ENCODE measurements at places on chromosomes 11 and 22.
A peak's percentile ranks its signal among the peaks of the same experiment; 100 is the strongest.

- peak; percentile 84 for DNase-seq
Measured at GRCh38 chr11:61899146-61899841, 7.9 kb upstream of the FADS3 start.

- no peak for DNase-seq
Measured at GRCh38 chr11:132464003-132464342, 1068.3 kb downstream of the OPCML start.

DNA sequence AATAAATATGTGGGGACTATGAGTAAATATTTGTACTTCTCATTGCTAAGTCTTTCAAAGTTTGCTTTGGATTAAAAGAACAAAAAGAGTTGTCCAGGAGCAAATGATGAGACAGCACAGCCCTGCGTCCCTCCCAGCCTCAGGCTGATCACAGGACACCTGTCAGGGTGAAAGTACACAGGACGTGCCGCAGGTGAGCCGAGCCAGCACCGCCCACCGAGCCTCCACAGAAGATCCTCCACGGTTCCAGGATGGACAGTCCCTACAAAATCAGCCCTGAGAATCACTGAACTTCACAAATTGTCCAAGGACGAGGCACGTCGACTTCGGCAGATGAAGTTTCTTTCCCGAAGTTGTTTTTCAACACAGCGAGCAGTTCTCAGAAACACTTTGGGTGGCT, 661.5 kb downstream of the BRD1 start:
- DNase-seq = no peak

DNA sequence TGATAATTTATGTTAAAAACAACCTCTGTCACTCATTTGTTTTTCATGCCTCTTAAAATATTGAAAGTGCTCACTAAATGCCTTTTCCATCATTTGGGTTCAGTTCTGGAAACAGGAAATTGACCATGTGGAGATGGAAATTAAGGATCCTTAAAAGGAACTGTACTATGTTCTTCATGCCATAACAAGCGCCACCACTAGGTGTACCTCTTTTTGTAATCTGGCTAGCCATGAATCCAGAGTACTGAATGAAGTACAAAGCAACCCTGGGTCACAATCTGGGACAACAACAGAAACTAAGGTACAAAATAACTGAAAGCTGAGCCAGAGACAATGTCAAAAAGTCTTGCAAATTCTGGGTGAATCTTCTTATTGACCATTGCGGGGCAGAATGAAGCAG, 559.1 kb downstream of the FAM181B start:
- no peak for DNase-seq

DNA sequence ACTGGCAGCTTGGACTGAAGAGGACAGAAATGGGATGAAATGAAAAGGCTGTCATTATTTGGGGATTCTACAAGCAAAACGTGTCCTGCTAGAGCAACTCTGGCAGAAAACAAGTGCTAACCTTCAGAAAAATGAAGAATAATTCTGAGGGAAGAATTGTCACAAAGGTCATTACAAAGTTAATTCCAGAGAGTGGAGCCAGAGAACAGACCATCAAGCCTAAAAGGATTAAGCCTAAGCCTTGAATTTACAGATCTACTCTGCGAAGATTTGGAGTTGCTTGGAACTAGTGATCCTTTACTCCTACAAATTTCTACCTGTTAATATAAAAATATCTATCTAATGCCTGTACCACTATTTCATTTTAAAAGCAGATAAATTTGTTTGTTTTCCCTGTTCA, 1077.3 kb upstream of the CNTN5 start:
- no peak for DNase-seq

DNA sequence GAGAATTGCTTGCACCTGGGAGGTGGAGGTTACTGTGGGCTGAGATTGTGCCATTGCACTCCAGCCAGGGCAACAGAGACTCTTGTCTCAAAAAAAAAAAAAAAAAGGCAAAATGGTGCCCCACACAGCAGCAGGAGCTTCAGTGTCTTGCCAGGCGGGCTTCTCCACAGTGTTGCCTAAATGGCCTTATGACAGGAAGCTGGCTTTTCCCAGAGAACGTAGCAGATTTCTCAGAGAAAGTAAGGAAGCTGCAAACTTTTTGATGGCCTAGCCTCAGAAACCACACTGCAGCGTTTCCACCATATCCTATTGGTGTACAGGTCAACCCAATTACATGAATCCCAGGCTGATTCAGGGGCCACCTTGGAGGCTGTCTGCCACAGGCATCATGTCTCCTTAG, 12.7 kb upstream of the SPDYC start:
- DNase-seq = no peak

DNA sequence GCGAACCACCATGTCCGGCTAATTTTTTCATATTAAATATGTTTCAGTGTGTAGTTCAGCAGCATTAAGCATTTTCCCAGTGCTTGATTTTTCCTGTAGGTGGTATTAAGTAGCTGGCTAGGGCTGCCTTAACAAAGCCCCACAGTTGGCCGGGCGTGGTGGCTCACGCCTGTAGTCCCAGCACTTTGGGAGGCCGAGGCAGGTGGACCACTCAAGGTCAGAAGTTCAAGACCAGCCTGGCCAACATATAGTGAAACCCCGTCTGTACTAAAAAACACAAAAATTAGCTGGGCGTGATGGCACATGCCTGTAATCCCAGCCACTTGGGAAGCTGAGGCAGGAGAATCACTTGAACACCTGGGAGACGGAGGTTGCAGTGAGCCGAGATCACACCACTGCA, 33.5 kb upstream of the TOLLIP start:
- no peak for DNase-seq

GRCh38 chr22:17897426-17897825, 123.2 kb upstream of the BID start:
- DNase-seq = no peak

GRCh38 chr11:43853781-43854180, 26.9 kb upstream of the ALKBH3 start:
- DNase-seq = no peak

DNA sequence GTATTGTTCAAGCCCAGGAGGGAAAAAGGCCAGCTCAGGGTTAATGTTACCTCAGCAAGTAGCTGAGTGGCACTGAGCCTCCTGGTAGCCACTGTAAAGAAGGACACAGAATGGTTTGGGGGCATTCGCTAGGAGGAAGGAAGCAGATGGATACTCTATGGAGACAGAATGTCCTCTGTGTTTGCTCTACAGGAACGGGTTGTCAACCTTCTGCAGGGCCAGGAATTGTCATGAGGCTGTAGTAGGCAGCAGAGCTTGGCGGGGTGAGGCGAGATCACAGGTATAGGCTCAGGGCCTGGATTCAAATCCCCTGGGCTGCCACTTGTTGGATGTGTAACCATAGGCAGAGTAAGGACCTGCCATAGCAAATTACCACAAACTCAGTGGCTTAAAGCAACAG, 3.0 kb upstream of the LRRC75B start:
- DNase-seq = no peak

DNA sequence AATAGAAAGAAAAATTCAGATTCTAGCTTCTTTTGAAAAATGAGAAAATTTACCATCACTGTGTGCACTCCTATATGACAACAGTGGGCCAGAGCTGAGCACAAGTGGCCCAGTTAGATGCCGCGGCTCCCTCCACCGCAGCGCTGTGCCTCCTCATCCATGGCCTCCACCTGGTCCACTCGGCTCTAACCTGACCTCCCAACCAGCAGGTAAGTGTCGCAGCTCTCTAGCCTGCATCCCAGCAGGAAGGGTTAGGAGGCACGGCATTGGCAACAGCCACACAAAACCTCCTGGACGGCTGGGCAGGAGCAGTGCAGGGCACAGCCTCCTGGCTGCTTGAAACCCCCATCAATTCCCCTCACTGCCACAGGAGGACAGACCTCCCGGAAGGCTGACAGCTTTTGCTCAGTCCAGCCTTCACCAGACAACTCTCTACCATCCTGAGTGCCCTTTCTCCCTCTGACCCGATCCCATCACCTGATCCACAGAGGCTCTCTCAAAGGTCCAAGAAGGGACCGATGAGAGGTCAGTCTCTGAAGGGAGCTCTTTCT, 76.1 kb downstream of the RPL27A start:
- no peak for DNase-seq

- DNase-seq = no peak
Measured at GRCh38 chr11:65298655-65299179, 15.9 kb upstream of the CDC42EP2 start.

- no peak for DNase-seq
Measured at GRCh38 chr11:103556171-103556570, 446.9 kb downstream of the DYNC2H1 start.

- no peak for DNase-seq
Measured at GRCh38 chr11:96263238-96263763, 79.7 kb downstream of the MAML2 start.

GRCh38 chr11:78041843-78042440, 18.9 kb upstream of the KCTD14 start:
- DNase-seq = no peak

DNA sequence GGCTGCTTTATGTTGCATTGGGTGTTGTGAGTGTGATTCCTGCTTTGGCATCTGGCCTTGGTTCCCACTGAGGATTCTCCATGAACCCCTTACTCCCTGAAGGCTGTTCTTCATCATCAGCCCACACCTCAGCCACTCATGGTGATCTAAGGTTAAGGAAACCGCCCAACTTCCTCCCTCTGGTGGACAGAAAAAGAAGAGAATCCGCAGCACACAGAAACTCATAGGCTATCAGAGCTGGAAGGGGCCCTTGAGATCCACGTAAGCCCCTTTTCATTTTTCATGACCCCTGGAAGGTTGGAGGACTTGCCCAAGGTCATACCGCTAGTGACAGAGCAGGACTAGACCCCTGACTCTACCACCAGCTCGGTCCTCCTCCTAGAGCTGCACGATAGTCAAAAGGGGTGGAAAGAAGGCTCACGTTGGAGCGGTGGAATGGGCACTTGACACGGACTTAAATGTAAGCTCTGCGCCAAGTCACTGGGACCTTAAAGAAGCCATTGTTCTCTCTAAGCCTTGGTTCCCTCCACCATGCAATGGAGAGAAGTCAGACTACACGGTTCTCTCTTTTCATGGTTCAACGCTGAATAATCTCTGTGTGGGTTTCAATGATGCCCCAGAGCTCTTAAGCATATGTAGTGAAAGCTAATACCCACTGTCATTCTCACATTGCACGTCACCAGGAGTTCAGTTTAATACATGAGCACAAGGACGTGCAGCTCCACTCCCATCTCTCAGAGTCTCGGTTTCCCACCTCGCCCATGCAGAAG, 83.6 kb upstream of the CRTAM start:
- DNase-seq = no peak

- no peak for DNase-seq
Measured at GRCh38 chr22:22816766-22817410, 70.7 kb upstream of the IGLL5 start.

DNA sequence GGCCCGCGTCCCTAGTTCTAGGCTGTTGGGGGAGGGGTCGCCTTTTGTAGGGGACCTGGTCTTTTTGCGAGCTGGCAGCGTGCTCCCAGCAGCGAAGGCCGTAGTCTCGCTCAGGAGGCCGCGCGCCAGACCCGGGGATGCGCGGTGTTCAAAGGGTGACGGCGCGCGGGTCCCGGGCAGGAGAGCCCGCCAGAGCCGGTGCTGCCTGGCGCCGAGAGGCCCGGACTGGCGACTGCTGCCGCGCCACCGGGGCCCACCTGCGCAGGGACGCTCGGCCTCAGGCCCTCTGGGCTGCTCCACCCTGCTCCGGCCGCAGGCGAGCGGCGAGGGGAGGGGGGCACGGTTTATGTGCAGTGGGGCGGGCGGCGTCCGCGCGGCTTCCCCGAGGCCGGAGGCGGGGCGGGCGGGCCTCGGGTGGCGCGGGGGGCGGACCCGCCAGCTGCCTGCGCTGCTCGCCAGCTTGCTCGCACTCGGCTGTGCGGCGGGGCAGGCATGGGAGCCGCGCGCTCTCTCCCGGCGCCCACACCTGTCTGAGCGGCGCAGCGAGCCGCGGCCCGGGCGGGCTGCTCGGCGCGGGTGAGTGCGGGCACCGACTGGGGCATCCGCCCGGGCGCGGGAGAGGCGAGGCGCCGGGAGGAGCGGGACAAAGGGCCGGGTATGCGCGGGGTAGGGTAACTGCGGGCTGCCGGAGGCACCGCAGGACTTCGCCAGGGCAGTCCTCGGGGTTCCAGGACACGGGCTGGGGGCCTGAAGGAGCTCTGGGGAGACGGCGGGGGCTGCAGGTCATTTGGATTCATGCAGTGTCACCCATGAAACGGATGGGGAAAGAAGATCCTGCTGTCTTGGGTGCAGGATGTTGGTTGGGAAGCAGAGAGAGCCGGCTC, at the start of gene PRSS23:
PRSS23 (plus strand) TSS at position 467 of the 884 bp plus-strand sequence. CDS start 7,102 bp downstream, outside the sequence.
- DNase-seq = peak; percentile 34

GRCh38 chr11:119700536-119701346, 28.3 kb downstream of the NECTIN1 start:
- no peak for DNase-seq

DNA sequence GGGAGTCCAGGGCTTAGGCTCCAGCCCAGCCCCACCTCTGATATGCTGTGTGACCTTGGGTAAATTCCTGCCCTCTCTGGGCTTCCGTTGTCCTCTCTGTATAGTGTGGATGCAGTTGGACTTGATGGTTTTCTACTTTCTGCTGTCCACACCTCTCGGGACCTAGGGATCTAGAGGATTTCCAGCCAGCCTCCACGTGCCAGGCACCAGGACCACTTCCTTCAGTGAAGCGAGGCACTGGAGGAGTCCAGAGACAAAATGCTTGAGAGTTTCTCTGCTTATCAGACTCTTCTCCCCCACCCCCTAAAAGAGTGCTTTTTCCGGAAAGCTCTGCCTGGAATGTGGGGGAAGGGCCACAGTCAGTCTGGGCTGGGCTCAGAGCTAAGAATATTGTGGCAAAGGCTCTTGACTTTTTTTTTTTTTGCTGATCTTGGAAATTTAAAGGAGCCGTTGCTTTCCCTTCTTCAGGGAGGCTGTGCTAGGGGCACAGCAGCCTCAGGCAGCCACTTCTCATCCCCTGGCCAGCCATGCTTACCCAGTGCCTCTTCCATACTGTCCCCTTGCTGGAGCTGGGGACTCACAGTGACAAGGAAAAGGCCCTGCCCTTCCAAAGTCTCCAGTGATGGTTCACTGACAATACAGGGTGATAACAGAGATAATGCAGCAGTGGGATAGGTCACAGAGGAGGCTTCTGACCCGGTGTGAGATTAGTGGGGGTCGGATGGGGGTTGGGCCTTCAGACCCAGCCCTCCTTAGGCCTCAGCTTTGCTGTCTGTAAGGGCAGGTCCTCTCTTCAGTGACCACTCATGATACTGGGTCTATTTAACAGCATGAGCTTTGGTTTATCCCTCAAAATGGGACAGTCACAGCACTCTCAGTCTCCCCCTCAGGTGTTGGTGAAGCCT, 2.9 kb upstream of the SERPINH1 start:
- no peak for DNase-seq

DNA sequence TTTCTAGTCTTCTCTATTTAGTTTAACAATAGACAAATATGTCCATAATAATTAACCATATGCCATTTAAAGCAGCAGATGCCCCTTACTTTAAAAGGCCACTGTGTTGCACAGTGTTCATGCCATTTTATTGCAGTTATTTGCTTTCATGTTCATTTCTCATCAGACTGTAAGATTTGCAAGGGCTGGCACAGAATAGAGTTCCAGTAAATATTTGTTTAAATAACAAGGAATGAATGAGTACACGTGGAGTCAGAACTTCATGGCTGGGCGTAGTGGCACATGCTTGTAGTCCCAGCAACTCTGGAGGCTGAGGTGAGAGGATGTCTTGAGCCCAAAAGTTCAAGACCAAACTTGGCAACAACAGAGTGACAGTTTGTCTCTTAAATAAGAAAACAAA, 1228.6 kb downstream of the LRRC4C start:
- no peak for DNase-seq

- DNase-seq = no peak
Measured at GRCh38 chr11:37313266-37313665, 715.2 kb upstream of the RAG2 start.

- no peak for DNase-seq
Measured at GRCh38 chr22:45760682-45761081, 89.0 kb downstream of the ATXN10 start.

All from stimulated activated CD8-positive, alpha-beta memory T cell treated with anti-CD3 and anti-CD28 coated beads, Interleukin-15, amount 100 ng/mL, for 48 hours (primary cell).